Osteoblast (primary cell): ENCODE measurements at places on chromosomes 11 and 22. TPM values are rescaled to one million over a fixed set of nuclear protein-coding genes. Genes with fewer than 3 reads are reported as not detected.

DNA sequence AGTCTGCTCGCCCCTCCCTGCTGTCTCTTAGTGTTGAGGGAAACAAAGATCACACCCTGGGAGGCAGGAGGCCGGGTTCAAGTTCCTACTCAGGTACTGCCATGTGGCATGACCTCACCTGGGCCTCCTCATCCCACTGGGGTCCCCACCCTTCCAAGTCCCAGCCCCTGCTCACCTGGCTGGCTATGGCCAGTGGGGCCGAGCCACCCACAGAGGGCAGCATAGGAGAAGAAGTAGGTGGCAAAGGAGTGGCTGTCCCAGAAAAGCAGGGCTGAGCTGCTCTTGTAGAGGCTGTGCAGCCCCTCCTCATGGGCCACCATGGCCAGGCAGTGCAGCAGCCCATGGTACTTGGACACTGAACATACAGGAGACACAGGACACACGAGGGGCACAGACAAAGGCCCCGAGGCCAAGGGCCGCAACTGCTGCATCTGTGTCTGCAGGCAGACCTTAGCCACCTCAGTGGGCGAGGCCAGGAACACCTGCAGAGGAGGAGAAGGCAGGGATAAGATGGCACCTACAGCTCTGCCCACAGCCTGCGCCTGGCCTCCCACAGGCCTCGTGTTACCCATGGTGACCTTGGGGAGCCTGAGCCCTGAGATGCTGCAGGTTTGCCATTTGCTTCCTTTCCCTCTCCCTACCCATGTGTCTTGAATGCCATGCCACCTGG, 50.6 kb upstream of the MPEG1 start:
- H3K36me3 ChIP-seq: no peaks in the 10 kb centered on the region
- no peaks in the 10 kb centered on the region for H3K4me1 ChIP-seq
- H3K27me3 ChIP-seq: no peaks in the 10 kb centered on the region

GRCh38 chr11:14422814-14423182, 63.8 kb upstream of the RRAS2 start:
- H3K27me3 ChIP-seq: no peaks in the 10 kb centered on the region
- peak overlapping the region; percentile 94 for H3K27ac ChIP-seq
- DNase-seq: no peak
- no peaks in the 10 kb centered on the region for H3K36me3 ChIP-seq
- H3K4me1 ChIP-seq: peaks cover 40% of the 10 kb centered on the region

DNA sequence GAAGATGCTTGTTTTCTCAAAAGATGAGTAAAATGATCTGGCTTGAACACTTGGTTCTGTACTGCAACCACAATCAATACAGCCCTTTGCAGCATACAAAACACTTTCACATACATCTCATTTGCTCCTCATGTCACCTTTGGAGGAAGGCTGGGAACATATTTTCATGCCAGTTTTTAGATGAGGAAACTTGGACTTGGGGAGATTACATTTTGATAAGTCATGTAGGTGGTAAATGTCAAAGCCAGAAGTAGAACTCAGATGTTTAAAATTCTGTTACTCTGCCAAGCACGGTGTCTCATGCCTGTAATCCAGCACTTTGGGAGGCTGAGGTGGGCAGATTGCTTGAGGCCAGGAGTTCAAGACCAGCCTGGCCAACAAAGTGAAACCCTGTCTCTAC, 121.8 kb downstream of the MICAL2 start:
- DNase-seq: no peak
- H3K4me3 ChIP-seq: no peak overlapping the region
- H3K4me1 ChIP-seq: peaks cover 59% of the 10 kb centered on the region
- H3K27me3 ChIP-seq: no peaks in the 10 kb centered on the region

DNA sequence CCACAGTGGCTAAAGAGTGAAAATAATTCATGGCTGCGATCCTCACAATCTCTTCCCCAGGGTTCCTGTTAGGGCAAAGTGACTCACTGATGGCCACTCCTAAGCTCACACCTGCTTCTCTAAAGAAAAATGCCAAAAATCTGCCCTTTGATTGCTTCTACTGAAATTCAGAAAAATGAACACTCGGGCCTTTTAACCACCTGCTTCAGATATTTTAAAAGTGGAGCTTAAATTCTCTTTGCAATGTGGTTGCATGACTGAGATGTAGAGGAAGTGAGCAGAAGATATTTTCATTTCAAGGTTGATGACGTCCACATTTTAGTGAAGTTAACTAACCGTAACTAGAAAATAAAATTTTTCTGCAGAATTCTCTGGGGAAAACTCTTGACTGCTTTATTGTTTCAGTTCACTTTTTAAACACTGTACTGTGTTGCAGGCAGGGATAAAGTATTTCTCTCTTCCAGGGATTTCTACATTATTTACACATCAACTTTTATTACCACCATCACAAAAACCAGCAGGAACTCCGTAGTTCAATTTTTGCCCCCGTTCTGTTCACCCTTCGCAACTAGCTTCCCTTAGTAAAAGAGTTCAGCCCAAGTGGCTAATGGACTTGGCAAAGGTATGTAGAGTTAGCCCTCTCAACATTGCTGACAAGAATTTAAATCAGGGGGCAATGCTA, 8.5 kb downstream of the RAB30 start:
- no peaks in the 10 kb centered on the region for H3K36me3 ChIP-seq
- H3K27ac ChIP-seq: peak overlapping the region; percentile 83
- H3K27me3 ChIP-seq: no peaks in the 10 kb centered on the region
- H3K4me1 ChIP-seq: peaks cover 12% of the 10 kb centered on the region
- H3K4me3 ChIP-seq: peak overlapping the region; percentile 60
- DNase-seq: peak; percentile 81

GRCh38 chr11:130510407-130511006, 62.1 kb downstream of the ADAMTS15 start:
- H3K4me3 ChIP-seq: no peak overlapping the region
- H3K27me3 ChIP-seq: no peaks in the 10 kb centered on the region
- peaks cover 19% of the 10 kb centered on the region for H3K4me1 ChIP-seq
- peak; percentile 53 for DNase-seq
- H3K36me3 ChIP-seq: no peaks in the 10 kb centered on the region
- peak overlapping the region; percentile 24 for H3K27ac ChIP-seq

DNA sequence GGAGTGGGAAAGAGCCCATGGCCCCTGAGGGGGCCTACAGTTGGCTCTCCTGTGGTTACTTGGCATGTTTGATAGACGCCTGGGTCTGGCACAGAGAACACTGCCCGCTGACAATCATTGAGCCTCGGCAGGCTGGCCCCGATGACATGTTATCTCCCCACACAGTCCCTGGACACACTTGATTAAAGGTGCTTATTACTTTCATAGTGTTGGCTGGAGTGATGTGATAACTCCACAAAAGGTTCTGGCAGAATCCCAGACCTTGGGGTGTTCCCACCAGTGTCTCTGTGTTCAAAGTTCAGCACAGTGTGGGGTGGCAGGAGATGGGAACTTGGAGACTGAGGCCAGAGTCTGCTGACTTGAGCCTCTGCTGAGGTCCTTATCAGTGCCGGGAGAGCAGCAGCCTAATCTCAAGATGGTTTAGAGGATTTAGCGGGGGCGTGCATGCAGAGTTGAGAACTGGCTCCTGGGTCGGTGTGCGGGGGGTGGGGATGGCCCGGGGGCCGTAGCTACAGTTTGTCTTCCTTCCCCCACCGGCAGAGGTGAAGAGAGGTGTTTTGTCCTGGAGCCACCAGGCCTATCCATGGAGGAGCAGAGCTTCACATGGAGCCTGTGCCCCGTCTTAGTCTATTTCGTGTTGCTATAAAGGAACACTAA, 22.5 kb downstream of the PARVB start:
- no peak overlapping the region for H3K27ac ChIP-seq
- H3K27me3 ChIP-seq: no peaks in the 10 kb centered on the region
- peaks cover 3% of the 10 kb centered on the region for H3K36me3 ChIP-seq
- peaks cover 6% of the 10 kb centered on the region for H3K4me1 ChIP-seq
- DNase-seq: peak; percentile 58

- H3K36me3 ChIP-seq: no peaks in the 10 kb centered on the region
- H3K4me1 ChIP-seq: peaks cover 10% of the 10 kb centered on the region
- H3K27me3 ChIP-seq: no peaks in the 10 kb centered on the region
- DNase-seq: no peak
Observed at GRCh38 chr11:19805376-19805775, 92.7 kb downstream of the NAV2 start.

The FGF4 gene
- not detected in 2 replicates for total RNA-seq

The RIN1 gene
- 27.1 and 31.8 TPM in 2 replicates for total RNA-seq

The OR2AG1 gene
- total RNA-seq: not detected in 2 replicates
